Naive thymus-derived CD8-positive, alpha-beta T cell (primary cell): ENCODE measurements at places on chromosomes 5 and 9. TPM values are rescaled to one million over a fixed set of nuclear protein-coding genes. Genes with fewer than 3 reads are reported as not detected.

DNA sequence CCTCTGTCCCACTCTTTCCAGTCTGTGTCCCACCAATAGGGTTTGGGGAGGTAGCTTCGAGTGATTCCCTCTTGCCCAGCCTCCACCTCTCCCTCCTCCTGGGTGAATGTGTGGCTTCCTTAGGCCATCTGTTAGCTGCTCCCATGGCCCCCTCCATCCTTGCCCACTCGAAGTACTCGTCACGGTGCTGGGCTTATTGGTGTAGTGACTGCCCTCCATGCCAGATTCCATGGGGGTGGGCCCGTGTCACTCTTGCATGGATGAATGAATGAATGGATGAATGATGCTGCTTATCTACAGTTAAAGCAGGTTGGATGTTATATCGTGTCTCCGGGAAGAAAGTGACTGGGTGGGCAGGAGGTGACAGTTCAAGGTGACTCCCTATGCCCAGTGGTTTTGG, 19.1 kb downstream of the HMCN2 start:
- no peak for DNase-seq

The MARCHF3 gene
- total RNA-seq = 12.7 TPM

- no peak for DNase-seq
Observed at GRCh38 chr5:2514484-2514883, 237.0 kb downstream of the IRX2 start.

The SLC6A3 gene
- total RNA-seq = 0.27 TPM

GRCh38 chr5:87183896-87184295, 83.8 kb upstream of the RASA1 start:
- DNase-seq = no peak

- no peak for DNase-seq
Observed at GRCh38 chr9:113545068-113545467, 81.5 kb downstream of the RGS3 start.

GRCh38 chr5:58770136-58770535, 187.3 kb downstream of the RAB3C start:
- no peak for DNase-seq

- no peak for DNase-seq
Observed at GRCh38 chr9:78871086-78871451, 574.1 kb downstream of the PSAT1 start.

The LOX gene
- total RNA-seq = not detected

The IRGM gene
- 2.8 TPM for total RNA-seq

The ZNF462 gene
- not detected for total RNA-seq

The ECM2 gene
- not detected for total RNA-seq

The OR2K2 gene
- not detected for total RNA-seq
